ENCODE measurements at places on chromosomes 12 and 14.
A peak's percentile ranks its signal among the peaks of the same experiment; 100 is the strongest.

- peak; percentile 55 for DNase-seq
These were observed at the start of gene DUSP16 for GRCh38 chr12:12562585-12563261. Gene DUSP16 (minus strand): TSS chr12:12562863. CDS start chr12:12521098, 41,765 bp downstream.

DNA sequence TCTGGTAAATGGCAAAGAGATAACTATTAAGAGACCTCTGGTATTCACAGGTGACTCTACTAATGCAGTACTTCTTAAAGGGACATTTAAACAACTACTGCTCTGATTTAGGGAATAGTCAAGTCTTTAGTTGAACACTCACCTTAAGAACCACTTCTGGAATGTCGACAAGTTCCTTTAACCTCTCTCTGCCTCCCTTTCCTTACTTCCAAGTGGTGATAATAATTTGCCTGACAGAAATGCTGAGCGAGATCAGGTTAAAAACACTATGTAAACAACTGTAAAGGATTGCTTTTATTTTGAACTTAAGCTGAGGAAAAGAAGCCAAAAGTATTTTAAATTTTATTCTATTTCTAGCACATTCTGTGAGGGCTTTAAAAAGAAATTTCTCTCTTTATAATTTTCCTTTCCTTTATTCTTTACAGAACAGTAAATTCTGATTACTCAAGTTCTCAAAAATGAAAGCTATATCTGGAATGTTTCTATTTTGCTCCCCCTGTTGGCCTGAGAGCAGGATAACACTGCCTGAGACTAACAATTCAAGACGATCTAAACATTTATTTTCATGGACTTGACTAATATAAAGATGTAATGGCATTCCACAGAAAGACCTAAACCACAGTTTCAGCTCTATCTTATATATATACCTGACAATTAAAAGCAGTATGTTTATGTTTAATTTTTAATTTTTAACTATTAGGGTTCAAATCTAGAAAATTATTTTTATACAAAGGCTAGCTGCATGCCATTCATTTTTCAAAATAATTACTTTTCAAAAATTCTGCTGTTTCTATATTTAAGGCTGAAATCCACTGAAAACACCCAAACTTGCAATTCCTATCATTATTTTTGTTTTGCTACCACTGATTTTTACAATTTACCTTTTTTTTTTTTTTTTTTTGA, 29.2 kb downstream of the ZCCHC8 start:
- no peak for DNase-seq

GRCh38 chr12:95836185-95836609, 22.6 kb upstream of the SNRPF start:
- no peak for DNase-seq

DNA sequence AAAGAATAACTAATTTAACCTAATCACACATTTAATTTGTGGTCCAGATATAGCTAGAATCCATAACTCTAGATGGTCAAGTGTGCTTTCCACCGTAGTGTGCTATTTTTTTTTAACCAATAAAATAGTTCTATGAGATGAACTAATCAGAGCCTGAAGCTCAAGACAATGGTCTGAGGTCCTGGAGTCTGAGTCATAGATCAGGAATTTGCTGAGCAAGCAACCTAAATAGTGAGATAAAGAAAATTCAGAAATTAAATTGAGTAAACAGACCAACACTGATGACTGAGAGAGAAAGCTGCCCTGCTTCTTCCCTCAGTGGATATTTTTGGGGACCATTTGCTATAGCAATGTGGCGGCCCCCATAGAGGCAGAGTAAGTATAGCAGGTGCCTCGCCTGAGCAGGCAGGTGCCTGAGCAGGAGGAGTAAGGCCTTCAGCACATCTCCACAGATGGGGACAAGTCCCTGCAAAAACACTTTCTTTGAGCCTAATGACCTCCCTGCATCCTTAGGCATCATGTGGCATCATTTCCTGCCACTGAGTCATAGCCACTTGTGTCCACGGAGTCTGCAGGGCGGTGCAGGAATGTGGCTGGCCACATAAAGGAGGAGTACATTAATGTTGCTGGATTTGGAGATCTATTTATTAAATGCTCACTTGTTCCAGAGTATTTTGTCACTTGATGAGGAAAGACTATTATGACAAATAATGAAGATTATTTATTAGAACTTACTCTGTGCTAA, 13.9 kb upstream of the CLEC4E start:
- no peak for DNase-seq

GRCh38 chr14:20492486-20492885, 12.9 kb upstream of the RNASE10 start:
- DNase-seq: no peak

- no peak for DNase-seq
These were observed 46.6 kb downstream of the SLC17A8 start for GRCh38 chr12:100403446-100403845.

- no peak for DNase-seq
These were observed 8.3 kb downstream of the TNFAIP2 start for GRCh38 chr14:103131580-103131979.

All from activated CD8-positive, alpha-beta memory T cell treated with anti-CD3 and anti-CD28 coated beads for 1 hour (primary cell).